NAMALWA (cell line): ENCODE measurements at places on chromosomes 6 and 20.

DNA sequence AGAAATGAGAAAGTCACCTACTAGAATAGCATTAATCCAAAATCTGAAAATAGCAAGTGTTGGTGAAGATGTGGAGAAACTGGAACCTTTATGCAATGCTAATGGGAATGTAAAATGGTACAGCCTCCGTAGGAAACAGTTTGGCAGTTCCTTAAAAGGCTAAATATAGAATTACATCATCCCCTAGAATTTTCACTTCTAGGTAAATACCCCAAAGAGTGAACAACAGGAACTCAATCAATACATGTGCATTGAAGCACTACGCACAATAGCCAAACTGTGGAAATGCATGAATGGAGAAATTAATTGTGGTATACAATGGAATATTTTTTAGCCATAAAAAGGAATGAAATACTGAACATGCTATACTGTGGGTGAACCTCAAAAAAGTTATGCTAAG is 982.0 kb upstream of the FLRT3 start:
- DNase-seq, result no peak

- peak; percentile 26 for DNase-seq
Observed at GRCh38 chr20:1330075-1330830, 1.3 kb upstream of the SDCBP2 start.

- no peak for DNase-seq
Observed at GRCh38 chr20:1934156-1934555, 38.9 kb downstream of the SIRPA start.

DNA sequence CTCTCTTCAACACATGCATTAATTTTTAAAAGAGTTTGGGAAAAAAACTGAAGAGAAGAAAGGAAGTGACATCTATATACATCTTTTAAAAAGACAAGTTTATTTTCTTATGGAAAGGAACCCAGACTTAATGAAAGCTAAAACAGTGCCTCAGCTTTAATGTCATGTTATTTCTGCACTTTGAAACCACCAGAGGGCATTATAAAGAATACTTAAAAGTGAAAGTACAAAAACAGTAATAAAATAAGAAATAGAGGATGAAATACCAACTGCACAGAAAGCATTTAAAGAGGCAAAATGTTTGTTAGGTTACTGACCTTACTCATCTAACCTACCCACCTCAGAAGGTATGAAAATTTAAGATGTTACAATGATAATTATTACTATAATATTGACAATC is 98.8 kb downstream of the HUS1B start:
- peak; percentile 35 for DNase-seq

GRCh38 chr6:16493112-16493511 is 254.7 kb downstream of the GMPR start:
- no peak for DNase-seq

DNA sequence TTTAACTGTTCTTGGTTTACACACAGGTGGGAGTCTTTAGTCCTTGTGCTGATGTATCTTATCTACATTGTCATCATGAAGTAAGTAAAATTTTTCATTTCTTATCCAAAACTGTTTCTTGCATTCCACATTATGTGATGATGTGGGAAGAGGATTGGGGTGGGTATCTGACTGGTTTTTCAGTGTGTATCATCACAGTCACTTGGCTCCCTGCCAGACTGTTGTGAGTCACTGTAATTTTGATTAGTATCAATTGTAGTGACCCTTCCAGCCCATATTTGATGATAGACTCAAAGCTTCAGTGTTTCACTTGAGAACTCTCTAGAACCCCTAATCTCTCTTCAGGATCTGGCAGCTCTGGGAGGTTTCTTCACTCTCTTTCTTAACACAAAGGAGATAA is 84.5 kb upstream of the RIN2 start:
- DNase-seq, result no peak
